Epithelial cell of prostate (primary cell): ENCODE measurements at places on chromosomes 11 and 22.
A peak's percentile ranks its signal among the peaks of the same experiment; 100 is the strongest.

- DNase-seq = no peak
These were observed 19.8 kb downstream of the MRGPRG start for GRCh38 chr11:3198815-3199214.

DNA sequence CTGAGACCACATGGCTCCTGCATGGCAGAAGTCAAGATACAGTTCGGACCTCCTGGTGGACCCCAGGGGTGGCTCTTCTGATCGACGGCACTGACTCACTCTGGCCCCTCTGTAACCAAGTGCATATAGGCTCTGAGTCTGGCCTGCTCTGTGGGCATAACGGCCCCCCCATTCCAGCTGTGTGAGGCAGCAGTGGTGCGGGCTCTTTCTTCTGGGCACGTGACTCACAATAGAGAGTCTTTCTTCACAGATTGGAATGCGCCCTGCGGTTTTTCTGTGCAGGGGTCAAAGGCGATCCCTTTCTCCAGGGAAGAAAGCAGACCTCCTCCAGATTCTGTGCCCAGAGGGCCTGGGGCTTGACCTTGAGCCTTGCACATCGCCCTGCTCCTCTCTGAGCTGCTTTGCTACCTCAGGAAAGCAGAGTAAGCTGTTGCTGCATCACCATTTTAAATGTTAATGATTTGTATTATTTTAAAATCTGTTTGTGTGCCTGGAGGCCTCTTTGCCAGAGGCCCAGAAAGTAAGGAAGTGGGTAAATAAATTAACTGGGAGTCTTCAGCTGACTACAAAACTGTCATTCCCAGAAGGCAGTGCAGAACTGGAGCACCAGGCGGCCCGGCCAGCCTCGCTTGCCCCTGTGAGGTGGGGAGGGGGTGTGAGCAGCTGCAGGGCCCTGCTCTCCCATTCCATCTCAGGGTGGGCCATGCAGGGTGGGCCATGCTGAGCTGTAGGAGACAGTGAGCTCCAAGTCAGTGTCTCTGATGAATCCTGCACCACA, 199.0 kb downstream of the GRIK4 start:
- no peak for DNase-seq

DNA sequence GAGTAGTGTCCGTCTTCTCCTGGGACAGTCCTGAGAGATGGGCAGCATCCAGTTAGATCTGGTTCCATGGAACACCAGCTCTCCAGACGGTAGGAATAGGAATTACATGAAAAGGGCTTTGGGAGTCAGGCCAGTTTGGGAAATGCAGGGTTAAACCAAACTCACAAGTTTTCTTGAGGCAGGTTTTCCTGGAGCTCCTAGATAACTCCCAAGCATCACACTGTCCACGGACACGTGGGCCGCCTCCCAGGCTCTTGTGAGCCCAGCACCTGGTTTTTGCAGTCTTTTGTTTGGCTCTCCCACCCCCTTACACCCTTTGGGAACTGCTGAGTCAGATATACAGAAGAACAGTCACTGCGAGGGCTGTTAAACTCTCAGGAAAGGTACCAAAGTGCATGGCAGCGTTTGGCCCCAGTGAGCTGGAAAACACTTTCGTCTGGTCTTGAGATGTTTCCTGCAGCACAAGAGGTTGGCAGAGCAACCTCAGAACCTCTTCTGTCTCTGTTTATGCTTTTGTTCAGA, 90.0 kb downstream of the BCR start:
- DNase-seq = no peak

DNA sequence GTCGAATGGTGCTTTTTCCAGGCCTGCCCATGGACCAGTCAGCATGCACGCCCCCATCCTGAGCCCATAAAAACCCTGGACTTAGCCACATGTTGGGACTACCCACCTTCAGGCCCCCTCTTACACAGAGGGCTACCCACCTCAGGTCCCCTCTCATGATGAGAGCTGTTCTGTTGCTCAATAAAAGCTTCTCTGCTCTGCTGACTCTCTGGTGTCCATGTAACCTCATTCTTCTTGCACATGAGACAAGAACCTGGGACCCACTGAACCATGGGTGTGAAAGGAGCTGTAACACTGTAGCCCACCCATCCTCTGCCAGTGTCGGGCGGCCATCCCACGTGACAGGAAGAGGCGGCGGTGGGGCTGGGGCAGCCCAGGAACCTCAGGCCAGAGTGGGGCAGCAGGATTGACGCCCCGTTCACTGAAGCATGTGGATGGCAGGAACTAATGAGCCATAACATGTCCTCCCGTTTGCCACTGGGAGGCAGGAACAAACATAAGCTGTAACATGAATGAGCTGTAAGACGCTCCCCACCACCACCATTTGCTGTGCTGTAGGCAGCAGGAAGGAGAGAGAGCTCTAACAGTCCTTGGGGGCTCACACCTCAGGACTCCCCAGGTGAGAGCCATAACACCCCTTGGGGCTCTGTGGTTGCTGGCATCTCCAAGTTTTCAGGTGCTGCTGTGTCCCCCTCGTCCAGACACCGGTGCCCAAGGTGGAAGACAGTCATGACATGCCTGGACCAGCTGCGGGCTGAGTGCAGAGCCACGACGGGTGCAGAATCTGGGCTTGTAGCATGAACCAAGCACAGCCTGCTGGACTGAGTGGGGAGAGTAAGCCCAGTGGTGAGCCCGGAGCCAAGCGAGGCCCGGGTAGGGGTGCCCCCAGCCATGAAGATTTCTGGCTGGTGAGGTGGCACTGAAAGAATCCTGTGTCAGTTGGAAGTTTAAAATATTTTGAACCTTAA, 69.4 kb downstream of the MCHR1 start:
- DNase-seq = no peak

GRCh38 chr22:36730176-36730858, 26.8 kb upstream of the CACNG2 start:
- no peak for DNase-seq

- peak; percentile 89 for DNase-seq
These were observed 35.7 kb upstream of the DKK3 start for GRCh38 chr11:12043959-12044791.

- no peak for DNase-seq
These were observed 13.1 kb downstream of the WNT11 start for GRCh38 chr11:76193219-76193618.

DNA sequence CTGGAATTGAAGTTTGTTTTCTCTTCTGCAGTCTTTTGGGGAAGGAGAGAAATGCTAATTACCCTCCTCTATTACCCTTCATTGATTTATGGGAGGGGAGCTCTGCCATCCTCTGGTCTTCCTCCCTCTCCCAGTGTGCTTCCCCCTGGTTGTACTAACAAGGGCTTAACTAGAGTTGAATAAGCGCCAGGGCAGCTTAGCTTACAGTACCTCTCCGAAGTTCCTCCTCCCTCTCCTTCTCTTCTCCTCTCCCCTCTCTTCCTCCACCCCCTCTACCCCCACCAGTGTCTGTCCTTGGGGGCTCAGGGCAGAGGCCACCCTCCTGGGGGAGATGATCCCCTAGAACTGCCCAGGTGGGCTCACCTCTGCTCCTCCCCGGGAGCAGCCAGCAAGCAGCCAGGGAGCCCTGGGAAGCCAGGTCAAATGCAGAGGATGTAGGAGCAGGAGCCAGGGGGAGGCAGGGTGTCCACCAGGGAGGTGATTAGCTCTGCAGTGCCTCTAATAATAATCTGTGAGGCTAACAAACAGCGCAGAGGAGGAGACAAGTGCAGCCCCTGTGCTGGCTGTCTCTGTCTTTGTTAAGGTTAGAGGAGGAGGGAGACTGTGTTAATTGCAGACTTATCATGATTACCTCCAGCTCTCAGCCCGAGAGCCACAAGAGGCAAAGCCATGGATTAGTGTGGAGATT, 191.6 kb upstream of the CADM1 start:
- DNase-seq = no peak

DNA sequence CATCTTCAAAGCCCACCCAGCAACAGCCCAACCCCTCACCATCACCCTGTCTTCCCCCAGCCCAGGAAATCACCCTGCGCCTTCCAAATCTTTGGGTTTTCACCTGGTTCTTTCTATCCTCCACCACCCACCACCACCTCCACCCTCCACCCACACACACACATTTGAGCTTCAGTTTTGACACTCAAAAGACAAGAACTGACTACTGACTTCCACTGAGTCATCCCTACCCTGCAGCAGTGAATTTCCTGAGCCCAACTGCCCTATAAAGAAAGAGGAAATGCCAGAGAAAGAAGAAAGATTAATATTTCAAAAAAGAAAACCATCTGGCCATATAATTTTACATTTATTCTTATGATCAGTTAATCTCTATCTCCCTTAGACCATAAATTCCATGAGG, 137.5 kb downstream of the CHST1 start:
- no peak for DNase-seq

DNA sequence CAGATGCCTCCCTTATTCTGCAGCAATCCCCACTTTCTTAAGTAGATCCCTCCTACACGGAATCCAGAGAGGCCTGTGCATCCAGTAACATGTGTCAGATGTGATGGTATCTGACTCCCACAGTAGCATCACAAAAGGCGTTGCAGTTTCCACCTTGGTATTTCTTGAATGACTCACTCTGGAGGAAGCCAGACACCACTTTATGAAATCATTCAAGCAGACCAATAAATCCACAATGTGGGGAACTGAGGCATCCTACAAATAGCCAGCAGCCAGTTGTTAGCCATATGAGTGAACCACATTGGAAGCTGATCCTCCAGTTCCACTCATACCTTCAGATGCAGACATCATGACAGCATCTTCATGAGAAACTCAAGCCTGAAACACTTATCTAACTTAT, 798.1 kb downstream of the OPCML start:
- DNase-seq = peak; percentile 5

DNA sequence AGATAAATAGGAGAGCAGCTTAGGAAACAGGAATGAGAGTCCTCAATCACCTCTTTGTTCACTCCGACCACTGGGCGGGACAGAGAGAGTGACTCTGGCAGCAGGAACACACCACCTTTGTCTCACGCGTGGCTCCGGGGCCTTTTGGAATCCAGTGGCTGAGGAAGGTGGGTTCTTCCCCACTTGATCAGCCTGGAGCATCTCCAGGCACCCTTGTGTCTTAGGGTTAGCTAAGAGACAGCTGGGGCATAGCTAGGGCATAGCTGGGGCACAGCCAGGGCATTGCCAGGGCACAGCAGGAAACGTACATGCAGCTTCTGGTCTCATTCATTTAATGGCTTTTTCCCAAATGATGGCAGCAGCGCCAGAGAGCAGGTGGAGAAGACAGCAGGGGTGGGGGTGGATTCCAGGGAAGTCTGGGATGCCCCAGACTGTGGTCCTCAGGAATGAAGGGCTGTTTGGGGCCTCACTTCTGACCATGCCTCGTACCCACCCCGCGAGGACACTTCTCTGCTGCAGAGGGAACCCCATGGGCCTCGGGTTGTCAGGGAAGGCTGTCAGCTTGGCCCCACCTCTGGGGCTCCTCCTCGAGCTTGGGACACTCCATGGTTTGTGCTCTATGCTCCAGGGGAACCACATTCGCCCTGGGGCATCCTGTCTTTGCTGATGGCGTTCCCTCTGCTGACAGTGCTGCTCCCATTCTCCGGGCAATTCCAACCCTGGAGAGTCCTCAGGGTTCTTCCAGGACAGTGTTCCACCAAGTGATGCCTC, 30.4 kb upstream of the SHANK2 start:
- no peak for DNase-seq

DNA sequence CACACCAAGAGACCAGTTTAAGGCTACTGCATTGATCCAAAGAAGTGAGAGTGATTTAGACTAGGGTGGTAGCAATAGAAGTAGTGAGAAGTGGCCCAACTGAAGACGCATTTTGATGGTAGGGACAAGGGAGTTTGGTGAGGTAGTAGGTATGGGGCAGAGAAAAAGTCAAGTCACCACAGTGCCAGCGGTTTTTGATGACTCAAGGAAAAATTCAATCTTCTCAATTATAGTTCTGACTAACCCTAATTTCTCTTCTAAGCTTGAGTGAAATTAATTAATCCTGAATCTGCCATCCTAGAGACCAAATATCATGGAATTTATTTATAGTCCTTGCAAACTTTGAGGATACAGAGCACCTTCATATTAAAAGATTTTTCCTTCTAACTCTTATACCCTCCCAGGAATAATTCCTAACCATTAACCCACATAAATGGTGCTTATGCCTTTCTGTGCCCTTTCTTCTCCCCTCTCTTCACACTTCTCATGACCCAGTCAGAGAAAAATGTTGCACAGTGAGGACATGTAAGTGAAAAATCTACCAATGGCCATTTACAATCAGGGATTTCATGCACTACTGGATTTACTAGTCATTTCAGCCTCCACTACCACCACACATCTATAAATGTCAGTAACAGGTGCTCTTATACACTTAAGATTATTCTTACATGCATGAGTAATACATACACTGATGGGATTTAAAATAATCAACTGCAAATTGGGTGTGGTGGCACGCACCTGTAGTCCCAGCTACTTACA, 45.9 kb upstream of the ARHGAP32 start:
- no peak for DNase-seq

- peak; percentile 53 for DNase-seq
These were observed 2.4 kb upstream of the MMP13 start for GRCh38 chr11:102957953-102958352.

DNA sequence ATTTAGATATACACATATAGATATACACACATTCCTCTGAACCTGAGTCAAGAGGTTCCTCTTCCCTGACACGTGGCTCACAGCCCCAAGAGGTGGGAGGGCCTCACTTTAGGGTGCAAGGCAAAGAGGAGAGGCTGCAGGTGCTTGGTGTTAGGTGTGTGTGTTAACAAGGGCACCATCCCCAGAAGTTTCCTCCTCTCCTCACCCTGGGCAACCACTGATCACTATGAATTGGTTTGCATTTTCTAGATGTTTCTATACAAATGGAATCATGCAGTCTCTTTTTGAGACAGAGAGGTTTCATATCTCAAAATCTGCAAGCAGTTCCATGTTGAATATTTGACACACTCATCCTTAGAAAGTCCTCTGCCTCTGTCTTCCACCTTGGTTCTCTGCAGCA, 120.9 kb upstream of the NECTIN1 start:
- no peak for DNase-seq

DNA sequence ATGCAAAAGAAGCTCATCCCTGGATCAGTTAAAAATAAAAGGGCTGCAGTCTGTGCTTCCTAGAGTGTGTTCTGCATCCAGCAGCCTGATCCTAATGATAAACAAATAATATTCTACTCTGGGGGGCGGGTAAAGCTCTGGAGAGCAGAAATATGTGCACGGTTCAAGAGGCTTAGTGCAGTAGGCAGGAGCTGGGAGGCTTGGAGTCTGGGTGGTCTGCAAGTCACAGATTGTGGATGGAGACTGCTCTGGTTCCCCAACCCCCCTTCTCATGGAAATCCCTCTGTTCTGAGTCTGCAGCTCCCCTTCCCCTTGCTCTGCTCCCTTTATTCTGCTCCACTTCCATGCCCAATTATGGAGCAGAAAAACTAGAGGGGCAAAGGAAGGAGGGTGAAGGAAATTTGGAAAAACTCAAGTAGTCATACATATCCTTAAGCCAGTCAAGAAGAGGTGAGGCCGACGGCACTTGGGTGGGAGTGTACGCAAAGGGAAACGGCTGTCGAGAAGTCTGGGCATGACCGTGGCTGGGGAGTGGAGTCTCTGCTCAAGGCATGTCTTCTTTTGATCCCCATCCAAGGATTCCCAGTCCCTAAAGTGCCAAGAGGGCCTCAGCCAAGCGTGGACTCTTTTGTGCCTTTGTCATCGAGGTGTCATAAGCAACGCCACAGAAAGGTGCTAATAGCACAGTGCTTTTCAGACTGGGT, 16.3 kb upstream of the CLMP start:
- DNase-seq = no peak

- no peak for DNase-seq
These were observed 629.5 kb upstream of the ANO3 start for GRCh38 chr11:25702417-25702816.
